ENCODE measurements at places on chromosomes 3 and 15.
A peak's percentile ranks its signal among the peaks of the same experiment; 100 is the strongest.

DNA sequence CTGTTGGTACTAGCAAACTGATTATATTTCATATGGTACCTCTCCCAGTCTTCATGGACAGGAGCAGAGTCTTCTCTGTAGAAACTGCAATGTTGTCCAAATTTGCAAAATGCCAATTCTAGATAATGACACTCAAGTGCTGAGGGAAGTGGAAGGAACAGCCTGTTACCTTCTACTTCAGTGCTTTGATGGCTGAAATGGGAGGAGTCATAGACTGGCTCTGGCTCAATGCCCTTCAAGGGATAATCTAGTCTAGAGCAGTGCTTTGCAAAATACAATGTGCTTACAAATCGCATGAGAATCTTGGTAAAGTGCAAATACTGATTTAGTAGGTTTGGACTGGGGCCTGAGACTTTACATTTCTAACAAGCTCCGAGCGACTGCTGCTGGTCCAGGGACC, 51.7 kb upstream of the ACP3 start:
- DNase-seq, result peak; percentile 29

GRCh38 chr3:158420654-158421396, 150.2 kb upstream of the MLF1 start:
- no peak for DNase-seq

DNA sequence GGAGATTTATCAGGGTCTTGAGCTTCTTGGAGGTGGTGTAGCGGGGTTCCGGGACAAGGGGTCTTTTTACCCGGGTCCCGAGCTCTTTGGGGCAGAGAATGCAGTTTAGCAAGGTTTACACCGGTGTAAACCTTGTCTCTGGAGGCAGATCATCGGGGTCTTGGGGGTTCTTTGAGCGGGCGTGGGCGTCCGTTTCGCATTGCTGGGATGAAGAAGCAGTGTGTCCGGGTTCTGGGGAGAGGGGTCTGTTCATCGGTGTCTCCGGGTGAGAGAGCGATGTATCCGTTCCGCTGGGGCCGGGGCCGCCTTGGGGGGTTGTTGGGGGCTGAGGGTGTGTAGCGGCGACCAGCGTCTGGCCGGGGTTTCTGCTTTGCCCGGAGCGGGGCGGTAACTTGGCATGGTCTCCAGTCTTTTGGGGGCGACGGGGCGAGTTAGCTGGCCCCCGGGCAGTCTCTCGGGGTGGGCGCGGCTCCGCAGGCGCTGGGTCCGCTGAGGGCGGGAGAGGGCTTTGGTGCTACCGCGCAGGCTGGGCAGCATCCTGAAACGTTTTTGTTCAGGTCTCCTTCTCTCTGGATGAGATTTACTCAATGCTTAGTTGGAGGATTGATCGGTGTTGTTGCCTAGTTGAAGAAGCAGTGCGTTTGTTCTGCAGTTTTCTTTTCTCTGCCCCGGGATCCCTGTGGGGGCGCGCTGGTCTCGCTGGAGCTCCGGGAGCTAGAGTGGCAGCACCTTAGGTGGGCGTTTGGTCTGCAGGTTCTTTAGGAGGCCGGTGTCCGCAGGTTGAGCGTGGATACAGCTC, 843 bp downstream of the GLCE start:
- DNase-seq, result peak; percentile 50

GRCh38 chr3:195537995-195538394, 5.1 kb downstream of the PPP1R2 start:
- DNase-seq, result no peak

GRCh38 chr3:173911446-173911845, 513.9 kb downstream of the NLGN1 start:
- DNase-seq, result no peak

- DNase-seq, result peak; percentile 1
These were observed 793 bp downstream of the SLC30A4 start for GRCh38 chr15:45521596-45522327.

- DNase-seq, result no peak
These were observed 212.5 kb upstream of the GADL1 start for GRCh38 chr3:31106912-31107311.

GRCh38 chr3:57856675-57857074, 100.6 kb downstream of the SLMAP start:
- DNase-seq, result no peak

DNA sequence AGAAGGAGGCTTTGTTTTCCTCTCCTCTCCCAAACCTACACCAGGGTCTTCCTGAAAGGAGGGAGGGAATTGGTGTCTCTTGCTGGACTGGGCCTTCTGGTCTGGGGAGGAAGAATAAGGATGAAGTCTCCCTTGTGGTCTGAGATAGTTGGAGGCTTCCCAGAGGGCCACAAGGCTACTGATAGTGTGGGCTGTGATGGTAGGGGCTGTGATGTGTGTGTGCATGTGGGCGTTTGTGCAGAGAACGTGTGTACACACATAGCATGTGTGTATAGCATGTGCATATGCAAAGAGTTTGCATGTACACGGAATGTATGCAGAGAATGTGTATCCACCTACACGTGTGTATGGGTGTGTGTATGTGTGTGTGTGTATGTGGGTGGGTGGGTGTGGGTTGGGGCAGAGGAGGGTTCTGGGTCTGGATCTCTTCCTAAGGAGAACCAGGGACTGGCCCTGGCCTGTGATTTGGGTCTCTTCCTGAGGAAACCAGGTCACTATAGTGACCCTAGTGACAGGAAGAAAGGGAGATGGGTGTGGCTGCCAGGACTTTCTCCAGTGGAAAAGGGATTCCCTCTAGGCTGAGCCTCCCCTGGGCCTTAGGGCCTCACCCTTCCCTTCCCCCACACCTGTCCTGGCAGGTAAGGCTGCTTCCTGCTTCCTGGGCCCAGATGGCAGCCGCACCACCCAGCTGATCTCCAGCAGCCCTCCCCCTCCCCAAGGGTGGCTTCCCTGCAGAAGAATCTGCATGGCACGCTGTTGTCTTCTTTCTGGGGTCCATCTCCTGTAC, 1.7 kb downstream of the FLNB start:
- no peak for DNase-seq

DNA sequence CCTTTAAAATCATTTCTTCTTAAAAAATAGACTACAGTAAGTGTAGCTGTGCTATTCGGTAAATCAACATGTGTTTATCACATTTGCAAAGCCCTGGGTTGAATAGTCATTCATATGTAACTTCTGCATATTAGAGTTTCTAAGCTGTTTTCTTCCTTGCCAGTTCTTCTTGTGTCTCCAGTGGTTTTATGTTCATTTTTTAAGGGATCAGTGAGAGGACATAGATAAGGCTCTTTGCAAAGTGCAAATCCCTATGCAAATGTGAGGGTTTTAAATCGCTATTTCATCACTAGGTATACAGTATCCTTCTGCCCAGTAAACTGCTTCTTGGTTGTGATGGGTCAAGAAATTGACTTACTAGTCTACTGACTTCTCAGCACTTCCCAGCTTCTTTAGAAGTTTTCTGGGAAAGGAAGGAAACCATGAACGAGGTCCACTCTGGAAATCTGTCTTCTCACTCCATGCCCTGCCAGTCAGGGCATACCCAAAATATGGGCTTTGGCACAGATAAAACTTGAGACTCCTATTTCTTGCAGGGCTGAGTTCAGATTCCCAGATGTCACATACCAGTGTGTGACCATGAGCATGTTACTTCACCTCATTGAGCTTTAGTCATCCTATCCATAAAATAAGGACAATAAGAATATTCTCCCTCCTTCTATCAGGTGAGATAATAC, 38.8 kb upstream of the ADAMTS9 start:
- DNase-seq, result no peak

DNA sequence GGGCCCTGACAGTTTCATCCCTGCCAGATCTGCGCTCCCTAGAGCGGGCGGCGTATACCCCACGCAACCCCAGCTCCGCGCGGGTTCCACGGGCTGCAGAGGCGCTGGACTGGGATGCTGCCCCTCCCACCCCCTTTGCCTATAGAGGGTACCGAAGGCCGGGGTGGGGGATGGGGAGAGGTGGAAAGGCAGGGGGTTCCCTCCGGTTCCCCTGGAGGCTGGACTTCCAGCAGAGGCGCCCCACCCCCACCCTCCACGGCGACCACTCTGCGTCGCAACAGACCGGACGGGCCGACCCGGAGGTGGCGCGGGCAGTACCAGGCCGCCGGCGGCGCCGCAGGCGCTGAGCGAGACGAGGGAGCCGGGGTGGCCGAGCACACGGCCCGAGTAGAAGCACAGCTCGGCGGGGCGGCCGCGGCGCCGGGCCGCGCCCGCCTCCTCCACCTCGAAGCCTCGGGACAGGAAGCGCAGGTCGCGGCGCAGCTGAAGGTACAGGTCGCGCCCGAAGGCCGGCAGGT, 995 bp downstream of the ADAMTS17 start:
- DNase-seq, result peak; percentile 16

DNA sequence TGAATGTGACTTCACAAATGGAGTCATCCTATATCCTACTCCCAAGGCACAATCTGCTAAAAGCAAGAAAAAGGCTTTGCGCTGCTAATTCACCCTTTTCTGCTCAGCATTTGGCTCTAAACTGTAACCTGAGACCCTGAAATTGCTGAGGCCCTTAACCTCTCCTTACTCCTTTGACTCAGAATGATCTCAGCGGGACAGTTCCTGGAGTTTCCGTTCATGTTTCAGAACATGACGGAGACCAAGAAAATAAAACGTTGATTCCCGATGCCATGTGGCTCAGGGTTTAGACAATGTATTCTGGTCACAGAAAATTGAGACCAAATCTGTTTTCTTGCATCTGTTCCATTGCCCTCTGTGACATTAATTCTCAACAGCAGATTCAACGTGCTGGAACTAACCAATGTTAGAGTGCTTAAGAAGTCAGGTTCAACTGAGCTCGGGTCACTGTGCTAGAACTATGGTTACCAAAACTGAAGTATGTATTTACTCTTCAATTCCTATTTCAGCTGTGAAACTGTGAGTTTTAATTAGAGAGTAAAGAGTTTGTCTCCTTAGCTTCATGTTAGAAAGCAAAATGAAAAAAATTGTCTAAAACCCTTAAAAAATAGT, 45.4 kb upstream of the TMC3 start:
- no peak for DNase-seq

- no peak for DNase-seq
These were observed 2.6 kb upstream of the APEH start for GRCh38 chr3:49671291-49672288.

DNA sequence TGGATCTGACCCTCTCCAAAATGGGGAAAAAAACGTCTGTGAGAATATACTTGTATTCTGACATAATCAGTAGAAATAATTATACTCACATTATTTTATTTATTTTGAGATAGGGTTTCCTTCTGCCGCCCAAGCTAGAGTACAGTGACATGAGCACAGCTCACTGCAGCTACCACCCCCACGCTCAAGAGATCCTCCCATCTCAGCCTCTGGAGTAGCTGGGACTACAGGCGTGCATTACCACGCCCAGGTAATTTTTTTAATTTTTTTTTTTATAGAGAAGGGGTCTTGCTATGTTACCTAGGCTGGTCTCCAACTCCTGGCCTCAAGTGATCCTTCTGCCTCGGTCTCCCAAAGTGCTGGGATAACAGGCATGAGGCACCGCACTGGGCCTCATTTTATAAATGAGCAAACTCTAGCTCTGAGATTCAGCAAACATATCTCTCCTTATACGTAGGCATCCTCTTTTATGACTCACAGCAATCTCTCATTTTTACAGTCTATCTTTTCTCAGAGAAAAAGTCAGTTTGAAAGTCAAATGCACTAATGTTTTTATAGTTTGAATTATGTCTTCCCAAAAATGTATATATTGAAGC, 989 bp upstream of the VGLL3 start:
- no peak for DNase-seq

- DNase-seq, result no peak
These were observed 4.2 kb upstream of the RPL29 start for GRCh38 chr3:51999846-52000245.

DNA sequence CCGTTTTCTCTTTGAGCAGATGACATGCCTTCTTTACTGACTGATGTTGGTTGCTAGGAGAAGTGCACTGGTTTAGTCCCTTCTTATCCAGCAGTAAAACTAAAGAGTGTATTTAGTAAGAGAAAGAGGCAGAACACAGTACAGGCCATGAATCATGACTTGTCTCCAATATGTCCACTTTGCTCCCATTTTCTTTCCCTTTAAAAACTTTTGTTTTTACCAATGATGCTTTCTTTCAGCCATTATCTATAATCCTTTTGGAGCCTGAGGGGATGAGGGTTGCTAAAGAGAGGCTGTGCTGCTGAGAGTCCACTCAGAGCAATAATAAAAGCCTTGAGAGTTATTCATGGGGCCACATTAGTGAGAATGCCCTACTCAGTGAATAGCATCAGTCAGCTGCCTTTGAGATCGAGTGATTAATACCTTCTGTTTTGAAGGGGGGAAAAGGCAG, 12.2 kb downstream of the ROBO2 start:
- peak; percentile 72 for DNase-seq

- DNase-seq, result no peak
These were observed 15.8 kb downstream of the SOX2 start for GRCh38 chr3:181727341-181728032.

- no peak for DNase-seq
These were observed 32.0 kb upstream of the MBNL1 start for GRCh38 chr3:152236716-152237115.

- no peak for DNase-seq
These were observed 722 bp downstream of the RBMS3 start for GRCh38 chr3:29281344-29282241.

GRCh38 chr3:105793040-105793439, 75.8 kb downstream of the CBLB start:
- no peak for DNase-seq

GRCh38 chr3:169199283-169199682, 464.2 kb downstream of the MECOM start:
- DNase-seq, result no peak
